ENCODE measurements at places on chromosomes 7 and 10.

GRCh38 chr10:77390481-77390891 is 247.1 kb downstream of the KCNMA1 start:
- no peak for DNase-seq

DNA sequence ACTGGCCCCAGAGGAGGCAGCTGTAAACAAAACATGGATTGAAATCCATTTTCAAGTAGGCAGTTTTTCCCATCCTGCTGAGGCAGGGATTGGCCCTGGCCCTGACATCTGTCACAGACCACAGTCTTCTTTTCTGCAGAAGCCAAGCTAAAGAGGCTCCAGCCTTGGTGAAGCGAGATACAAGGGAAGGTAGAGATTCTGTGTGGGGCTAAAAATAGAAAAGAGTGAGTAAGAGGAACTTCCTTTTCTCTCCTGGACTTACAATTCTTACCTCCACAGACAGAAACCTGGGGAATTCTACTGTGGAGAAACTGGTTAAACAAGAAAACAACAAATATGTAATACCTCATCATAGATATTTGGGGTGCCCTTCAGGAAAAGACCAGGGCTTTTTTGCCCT is 624.8 kb upstream of the FZD8 start:
- no peak for DNase-seq

DNA sequence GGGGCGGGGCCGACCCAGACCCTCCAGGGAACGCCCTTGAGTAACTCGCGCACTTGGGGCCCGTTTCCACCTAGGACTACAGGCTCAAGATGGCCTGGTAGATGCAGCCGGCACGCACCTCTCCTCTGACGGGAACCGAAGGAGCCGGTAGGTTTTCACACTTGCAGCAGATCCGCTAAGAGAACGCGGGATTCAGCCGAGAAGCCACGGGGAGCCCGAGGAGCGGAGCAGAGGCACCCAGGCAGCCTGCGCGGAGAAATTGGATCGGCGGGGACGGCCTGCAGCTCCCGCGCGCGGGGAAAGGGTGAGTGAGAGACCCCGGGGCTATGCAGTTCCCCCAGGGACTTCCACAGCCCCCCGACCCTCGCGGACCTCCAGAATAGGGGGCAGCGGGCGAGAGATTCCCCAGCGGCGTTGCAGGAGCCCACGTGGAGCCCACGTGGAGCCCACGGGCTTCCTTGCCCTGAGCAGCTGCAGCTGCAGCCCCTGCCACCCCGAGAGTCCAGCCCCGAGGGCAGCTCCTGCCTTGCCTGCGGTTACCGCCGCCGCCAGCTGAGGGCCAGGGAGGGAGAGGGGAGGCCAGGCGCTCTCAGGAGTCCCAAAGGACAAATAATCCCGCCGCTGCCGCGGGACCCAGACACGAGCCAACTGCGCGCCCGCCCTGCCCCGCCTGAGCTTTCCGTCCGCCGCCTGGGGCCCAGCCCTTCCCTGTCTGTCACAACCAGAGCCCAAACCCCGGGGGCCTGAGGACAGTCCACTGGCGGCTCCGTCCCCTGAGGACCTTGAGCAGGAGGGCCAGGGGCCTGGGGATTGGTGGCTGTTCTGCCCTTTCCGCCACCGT is 13.1 kb downstream of the IFT22 start:
- DNase-seq, result no peak

DNA sequence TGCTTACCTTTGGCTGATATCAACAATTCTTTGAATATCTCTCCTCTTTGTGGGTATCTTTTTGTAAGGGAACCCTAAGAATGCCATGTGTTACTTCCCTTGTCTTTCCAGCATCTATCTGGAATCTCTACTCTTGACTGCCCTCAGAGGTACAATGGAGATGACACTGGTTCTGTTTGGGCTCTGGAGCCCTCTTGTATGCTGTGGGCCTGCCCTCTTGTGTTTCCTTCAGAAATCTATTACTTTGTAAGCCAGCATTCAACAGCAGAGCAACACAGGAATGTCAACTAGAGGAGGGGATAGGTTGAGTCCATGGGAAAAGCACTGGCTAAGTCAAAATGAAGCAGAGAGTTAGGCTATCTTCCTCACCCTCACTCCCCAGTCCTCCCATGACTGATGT is 142.3 kb downstream of the XPNPEP1 start:
- DNase-seq, result no peak

DNA sequence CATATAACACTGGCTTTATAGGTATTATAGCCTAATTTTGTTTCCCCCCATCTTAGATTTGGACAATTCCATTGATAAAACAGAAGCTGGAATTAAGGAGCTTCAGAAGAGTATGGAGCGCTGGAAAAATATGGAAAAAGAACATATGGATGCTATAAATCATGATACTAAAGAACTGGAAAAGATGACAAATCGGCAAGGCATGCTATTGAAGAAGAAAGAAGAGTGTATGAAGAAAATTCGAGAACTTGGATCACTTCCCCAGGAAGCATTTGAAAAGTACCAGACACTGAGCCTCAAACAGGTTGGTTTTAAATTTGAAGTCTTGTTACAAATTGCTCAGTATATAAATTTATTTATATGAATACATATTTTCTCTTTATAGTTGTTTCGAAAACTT is 34.1 kb downstream of the SMC3 start:
- DNase-seq, result no peak

GRCh38 chr7:125316466-125316865 is 386.8 kb upstream of the POT1 start:
- DNase-seq, result no peak

DNA sequence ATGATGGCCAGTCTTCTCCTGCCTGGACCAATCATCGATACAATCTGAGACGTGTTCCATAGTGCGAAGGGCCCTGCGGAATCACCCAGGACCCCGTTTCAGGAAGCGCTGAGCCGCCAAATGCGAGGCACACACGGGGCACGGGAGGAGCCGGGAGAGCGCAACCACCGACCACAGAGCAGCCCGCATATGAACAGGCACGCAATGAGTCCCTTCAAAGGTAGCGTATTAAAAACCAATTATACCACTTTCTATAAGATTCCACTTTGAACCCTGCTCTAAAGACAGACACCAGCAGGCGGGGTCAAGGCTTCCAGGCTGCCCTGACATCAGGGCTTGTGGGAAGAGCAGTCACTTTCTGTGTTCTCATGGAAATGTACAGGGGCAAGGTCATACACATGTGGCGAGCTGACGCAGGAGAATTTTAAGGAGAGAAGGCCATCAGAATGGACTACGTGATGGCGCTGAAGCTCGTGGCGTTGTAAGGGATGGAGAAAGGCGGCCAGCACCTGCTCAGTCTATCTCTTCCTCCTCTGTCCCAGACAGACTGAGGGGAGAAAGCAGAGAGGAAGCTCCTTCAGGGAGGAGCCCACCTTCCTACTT is 46.2 kb downstream of the AMZ1 start:
- DNase-seq, result no peak

GRCh38 chr7:78218051-78218450 is 419.5 kb downstream of the PHTF2 start:
- no peak for DNase-seq

GRCh38 chr7:80311313-80311712 is 176.7 kb downstream of the GNAI1 start:
- no peak for DNase-seq

GRCh38 chr10:112851588-112852211 is 98.3 kb upstream of the TCF7L2 start:
- DNase-seq, result no peak

- no peak for DNase-seq
These were observed 5.3 kb downstream of the POLM start for GRCh38 chr7:44077061-44077460.

DNA sequence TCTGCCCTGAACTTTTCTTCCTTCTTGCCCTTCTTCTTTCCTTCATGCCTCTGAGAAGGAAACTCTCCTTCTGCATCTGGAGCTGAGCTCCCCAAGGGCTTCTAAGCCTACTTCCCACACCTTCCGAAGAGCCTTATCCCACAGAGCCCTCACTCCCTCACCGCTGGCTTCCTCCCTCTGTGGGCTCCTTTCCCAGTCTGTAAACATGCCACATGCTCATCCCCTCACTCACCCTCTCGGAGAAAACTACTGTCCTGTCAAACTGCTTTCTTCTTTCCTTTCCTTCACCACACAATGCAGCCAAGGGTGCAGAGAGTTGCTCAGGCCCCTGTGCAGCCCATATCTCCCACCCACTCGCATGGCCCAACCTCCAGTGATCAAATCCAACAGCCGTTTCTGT is 18.1 kb downstream of the ANKRD16 start:
- DNase-seq, result no peak

GRCh38 chr10:1003884-1004670 is 15.8 kb downstream of the GTPBP4 start:
- no peak for DNase-seq

- DNase-seq, result no peak
These were observed 149.5 kb upstream of the MINDY3 start for GRCh38 chr10:16009785-16010184.

- DNase-seq, result no peak
These were observed 47.9 kb downstream of the TFAM start for GRCh38 chr10:58433066-58433465.

- DNase-seq, result no peak
These were observed 31.1 kb upstream of the PLEKHS1 start for GRCh38 chr10:113720386-113720785.
